ENCODE measurements at places on chromosomes 1 and 21.

DNA sequence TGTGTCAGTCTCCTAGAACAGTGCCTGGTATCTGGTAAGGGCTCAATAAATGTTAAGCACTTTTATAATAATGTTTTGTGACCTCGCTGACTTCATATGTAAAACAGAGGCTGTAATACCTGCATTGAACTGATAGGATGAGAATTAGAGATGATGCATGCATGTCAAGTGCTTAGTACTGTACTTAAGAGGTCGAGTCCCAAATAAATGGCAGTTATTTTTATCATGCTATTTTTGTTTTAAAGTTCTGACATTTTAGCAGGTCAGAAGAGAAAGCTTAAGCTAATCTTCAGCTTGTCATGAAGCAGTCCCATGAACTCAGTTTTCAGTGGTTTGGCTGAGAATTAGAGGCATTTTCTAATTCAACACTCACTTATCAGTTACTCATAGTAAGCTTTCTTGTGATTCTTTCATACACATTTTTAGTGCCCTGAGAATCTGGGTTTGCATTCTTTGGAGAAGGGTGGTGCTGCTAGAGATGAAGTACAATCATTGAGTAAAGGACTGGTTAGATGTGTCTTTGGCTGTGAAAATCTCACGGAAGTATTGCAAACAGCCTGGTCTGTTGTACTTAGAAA, 75.7 kb upstream of the RAVER2 start:
- DNase-seq: no peak
- H3K27ac ChIP-seq: no peak overlapping the region
- H3K4me3 ChIP-seq: no peak overlapping the region

DNA sequence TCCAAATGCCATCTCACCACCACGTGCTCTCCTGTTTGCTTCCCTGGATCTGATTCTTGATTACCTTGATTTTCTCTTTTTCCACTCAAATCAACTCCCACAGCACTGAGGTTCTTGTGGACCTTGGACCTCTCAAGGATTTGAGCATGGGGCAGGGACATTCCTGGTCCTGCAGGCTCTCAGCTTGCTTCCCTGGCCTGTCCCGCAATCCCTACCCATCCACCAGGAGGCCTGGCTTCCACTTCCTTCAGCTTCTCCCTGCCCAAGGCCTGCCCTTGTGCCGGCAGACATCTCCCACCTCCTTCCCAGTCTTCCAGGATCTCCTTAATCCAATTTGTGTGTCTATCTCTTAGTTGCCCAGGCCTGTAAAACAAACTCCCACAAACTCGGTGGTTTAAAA, 21.6 kb downstream of the PLA2G2A start:
- no peaks in the 10 kb centered on the region for H3K4me1 ChIP-seq
- H3K27me3 ChIP-seq: peaks cover 16% of the 10 kb centered on the region
- DNase-seq: no peak
- H3K36me3 ChIP-seq: no peaks in the 10 kb centered on the region
- H3K27ac ChIP-seq: no peak overlapping the region
- no peak overlapping the region for H3K4me3 ChIP-seq

- H3K27ac ChIP-seq: no peak overlapping the region
- H3K27me3 ChIP-seq: no peaks in the 10 kb centered on the region
- no peak overlapping the region for H3K4me3 ChIP-seq
- H3K36me3 ChIP-seq: no peaks in the 10 kb centered on the region
- H3K4me1 ChIP-seq: no peaks in the 10 kb centered on the region
- DNase-seq: no peak
These were observed 88.4 kb downstream of the C21orf91 start for GRCh38 chr21:17730782-17731181.

GRCh38 chr21:39232861-39233291, 49.6 kb upstream of the PSMG1 start:
- no peaks in the 10 kb centered on the region for H3K4me1 ChIP-seq
- H3K4me3 ChIP-seq: no peak overlapping the region
- H3K27ac ChIP-seq: no peak overlapping the region
- H3K27me3 ChIP-seq: no peaks in the 10 kb centered on the region

DNA sequence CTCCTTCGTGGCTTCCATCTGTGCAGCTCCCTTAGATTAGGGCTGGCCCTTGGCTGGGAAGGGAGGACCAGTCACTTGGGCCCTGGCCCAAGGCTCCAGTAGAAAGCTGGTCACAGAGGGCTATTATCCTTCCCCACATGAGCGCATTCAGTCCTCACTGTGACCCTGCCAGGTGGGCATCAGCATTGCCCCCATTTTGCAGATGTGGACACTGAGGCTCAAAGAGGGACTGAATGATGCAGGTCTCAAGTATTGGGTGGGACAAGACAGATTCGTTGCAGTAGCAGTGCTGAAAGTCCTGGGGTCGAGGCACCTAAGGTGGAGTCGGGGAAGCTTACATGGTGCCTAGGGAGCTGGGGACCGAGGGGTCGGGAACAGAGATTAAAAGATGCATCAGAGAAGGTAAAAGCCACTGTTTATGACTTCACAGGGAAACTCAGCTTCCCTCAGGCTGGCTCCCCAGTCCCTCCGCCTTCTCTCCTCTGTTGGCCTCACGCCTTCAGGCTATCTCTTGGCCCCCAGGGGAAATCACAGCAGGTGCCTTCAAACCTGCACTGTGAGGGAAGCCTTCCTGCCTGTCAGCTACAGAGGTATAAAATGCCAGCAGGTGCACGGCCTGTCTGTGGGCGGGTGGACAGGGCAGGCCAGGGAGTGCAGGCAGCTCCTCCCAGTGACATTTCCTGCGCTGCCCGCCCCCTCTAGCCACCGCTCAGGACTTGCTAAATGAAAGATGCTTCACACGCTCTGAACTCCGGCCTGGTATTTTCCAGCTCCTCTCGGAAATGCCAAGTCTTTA, 178.4 kb downstream of the GRIK3 start:
- no peak for DNase-seq
- no peaks in the 10 kb centered on the region for H3K4me1 ChIP-seq
- no peaks in the 10 kb centered on the region for H3K36me3 ChIP-seq
- no peak overlapping the region for H3K4me3 ChIP-seq

DNA sequence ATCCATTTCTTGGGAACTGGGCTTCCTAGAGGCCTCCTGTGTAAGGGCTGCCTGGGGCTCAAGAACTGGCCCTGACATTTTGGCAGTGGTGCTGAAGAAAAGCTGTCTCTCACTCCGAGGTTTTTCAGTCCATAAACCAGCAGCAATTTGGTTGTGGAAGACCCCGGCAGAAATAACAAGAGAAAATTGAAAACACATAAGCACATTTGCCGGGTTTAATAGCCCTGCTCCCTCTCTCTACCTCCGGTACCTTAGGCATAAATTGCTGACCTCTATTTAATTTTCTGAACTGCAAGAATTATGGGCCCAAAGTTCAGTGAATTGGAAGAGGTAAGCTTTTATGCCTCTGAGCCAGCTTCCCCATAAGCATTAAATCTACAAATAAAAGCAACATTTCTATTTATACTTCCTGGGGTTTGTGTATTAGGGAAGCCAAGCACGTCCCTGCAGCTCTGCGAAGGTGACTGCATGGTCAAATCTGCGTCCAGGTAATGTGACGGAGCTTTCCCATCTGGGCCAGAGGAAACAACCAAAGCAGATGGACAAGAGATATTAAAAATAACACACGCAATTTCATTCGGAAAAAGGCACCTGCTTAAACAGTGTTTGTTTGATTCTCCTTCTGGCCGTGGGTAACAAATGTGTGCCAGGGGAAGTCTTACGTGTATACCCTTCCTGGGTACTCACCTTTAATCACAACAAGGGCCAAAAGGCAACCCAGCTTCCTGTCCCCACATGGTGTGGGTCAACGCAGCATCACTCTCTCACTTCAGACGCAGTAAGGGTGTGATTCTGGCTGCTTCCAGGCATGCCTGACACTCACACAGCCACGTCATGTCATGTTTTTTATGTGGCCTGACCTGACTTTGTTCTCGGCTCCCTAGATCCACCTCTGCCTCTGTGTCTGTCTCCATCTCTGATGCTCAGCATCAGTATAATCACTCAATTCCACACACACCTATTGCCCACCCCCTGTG, 69.2 kb downstream of the PAPPA2 start:
- no peak overlapping the region for H3K27ac ChIP-seq
- no peaks in the 10 kb centered on the region for H3K36me3 ChIP-seq
- no peak overlapping the region for H3K4me3 ChIP-seq
- DNase-seq: no peak

GRCh38 chr1:118081387-118081786, 103.6 kb downstream of the SPAG17 start:
- DNase-seq: no peak
- H3K4me3 ChIP-seq: no peak overlapping the region
- H3K4me1 ChIP-seq: no peaks in the 10 kb centered on the region
- H3K36me3 ChIP-seq: no peaks in the 10 kb centered on the region
- no peaks in the 10 kb centered on the region for H3K27me3 ChIP-seq
- H3K27ac ChIP-seq: no peak overlapping the region
